ENCODE measurements at places on chromosomes 1 and 21. TPM values are rescaled to one million over a fixed set of nuclear protein-coding genes. Genes with fewer than 3 reads are reported as not detected.

DNA sequence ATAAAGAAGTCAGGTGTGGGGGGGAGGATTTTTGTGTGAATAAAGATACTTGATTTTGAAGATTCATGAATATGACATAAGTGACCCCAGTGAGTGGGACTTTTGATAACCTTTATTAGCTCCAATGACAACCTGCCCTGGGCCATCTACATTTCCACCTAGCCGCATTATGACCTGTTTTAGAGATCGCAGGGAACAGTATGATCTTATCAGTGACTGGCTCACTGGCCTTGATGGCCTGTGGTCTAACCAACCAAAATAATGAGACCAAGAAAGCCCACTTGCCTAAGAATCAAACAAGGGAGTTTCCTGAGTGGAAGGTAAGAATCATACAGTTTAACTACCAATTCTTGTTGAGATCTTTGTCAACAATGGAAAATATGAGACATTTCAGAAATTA, 1.8 kb downstream of the ELAPOR1 start:
- no peak for DNase-seq

- no peak for DNase-seq
Measured at GRCh38 chr1:17594026-17594425, 54.5 kb downstream of the ARHGEF10L start.

- no peak for DNase-seq
Measured at GRCh38 chr1:181640956-181641355, 157.6 kb downstream of the CACNA1E start.

DNA sequence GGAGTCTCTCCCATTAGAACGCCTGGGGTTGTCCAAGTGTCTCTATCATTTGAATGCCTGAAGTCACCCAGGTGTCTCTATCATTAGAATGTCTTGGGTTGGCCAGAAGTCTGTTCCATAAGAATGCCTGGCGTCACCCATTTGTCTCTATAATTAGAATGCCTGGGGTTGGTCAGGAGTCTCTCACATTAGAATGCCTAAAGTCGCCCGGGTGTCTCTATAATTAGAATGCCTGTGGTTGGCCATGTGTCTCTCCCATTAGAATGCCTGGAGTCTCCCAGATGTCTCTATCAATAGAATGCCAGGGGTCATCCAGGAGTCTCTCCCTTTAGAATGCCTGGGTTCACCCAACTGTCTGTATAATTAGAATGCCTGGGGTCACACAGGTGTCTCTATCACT, 54.5 kb downstream of the RNF187 start:
- DNase-seq: no peak

- DNase-seq: no peak
Measured at GRCh38 chr1:40650075-40650474, 15.4 kb downstream of the RIMS3 start.

PCSK9 gene
- 1.6 TPM for total RNA-seq

SELENBP1 gene
- total RNA-seq: 51.1 TPM

DNA sequence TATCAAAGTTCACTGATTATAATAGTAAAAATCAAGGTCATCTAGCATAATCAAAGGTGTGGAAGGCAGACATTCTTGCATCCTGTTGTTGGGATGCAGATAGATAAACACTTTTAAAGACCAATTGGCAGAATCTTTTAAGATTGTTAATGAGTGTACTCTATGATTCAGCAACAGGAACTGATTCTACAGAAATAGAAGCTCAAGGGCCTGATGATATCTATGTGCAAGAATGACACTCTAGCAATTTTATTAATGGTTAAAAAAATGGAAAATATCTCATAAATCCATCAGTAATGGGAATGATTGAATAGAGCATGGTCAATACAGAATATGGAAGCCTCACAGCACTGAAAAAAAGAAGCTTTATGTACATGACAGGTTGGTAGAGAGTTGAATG, 2.2 kb upstream of the ATP1A4 start:
- DNase-seq: no peak

FCRL1 gene
- not detected for total RNA-seq

DNA sequence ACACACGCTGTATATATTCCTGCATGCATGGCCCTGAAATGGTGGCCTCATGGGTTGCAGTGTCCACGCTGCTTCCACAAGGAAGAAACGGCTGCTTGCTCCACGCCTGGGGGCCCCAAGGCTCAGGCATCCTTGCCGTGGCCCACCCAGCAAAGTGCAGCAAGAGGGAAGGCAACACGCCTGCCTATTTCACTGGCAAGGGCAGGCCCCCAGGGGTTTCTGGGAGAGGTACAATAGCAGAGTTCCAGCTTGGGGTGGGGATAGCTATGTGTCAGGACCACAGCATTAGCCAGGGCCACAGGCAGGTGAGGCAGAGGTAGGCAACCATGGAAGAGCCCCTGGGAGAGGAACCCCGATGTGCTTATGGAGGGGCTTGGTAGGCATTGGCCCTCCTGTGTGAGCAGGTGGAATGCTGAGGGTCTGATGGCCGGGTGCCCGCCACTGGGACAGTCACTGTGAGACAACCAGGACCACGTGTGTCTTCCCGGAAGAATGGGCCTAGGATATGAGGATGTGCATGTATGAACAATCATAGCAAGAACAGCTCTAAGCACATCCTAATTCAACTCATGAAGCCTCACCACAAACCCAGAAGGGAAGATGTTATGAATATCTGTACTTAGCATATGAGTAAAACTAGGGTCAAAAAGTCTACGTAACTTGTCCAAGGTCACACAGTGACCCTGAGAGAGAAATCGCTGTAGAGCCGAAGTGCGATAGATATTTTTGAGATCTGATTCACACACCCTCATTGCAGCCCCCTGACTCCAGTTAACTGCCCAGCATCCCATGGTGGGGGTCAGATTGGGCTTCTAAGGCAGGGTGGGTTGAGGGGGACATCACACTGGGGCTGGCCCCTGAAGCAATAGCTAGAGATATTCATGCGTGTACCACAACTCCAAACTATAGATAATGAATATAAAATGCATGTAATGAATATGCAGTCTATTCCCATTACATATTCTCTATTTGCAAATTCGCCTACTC, 11.8 kb downstream of the TFF2 start:
- no peak for DNase-seq

HMGCS2 gene
- total RNA-seq: 1.4 TPM

DNA sequence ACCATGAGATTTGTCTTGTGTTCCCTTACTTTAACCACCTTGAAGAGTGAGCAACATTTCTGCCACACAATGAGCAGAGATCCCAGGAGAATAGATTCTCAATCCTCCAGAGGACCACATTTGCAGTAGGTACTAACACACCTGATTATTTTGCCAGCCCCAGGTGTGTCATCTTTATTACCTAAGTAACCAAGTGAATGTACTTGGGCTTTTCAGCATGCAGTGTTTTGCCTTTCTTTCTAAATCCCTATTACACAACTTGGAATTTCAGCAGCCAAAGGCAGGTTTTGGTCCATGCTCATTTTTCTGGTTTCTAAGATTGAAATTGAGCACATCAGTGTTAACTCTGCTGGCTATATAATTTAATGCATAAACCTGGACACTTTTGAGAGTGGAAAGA, 43.2 kb upstream of the ST6GALNAC5 start:
- no peak for DNase-seq

- no peak for DNase-seq
Measured at GRCh38 chr1:176903474-176903873, 261.0 kb downstream of the ASTN1 start.

CDK18 gene
- total RNA-seq: 28.7 TPM

ACOT11 gene
- 10.3 TPM for total RNA-seq

DNA sequence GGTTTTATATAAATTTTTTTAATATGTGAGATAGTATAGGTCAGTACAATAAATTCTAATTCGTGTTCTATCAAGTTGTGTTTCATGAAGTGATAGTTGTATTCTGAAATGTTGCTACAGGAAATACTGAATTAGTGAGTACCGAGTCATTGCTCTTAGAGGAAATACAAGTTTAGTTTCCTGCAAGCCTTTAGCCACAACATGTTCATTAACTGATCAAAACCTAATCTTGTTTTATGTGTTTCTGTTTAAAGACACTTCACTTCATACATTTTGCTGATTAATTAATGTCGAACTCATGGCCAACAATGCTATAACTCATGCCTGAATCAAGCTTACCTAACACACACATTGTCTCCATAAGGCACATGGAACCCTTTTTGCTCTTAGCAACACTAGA, 43.6 kb downstream of the LRRC7 start:
- no peak for DNase-seq

DNA sequence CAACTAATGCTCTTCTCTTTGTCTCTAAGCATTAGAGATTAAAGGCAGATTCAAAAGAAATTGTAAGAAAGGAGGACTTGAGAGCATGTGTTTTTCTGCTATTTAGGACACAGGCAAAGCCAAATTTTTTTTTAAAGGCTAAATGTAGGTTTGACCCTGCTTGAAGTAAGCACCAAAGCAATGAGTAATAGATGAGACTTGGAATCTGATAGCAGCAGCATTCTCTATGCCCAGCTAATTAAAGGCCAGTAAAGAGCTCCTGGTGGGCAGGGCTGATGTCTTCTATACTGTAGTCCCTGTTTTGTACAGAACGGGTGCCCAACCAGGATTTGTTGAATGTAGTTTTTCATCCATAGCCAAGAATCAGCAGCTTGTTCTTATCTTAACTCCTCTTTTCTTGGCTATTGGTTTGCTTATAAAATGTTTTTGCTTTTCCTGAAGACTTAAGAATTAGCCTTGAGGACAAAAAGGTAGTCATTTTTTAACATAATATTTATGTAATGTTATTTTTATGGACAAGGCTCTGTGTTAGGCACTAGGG, 179.6 kb downstream of the LMO4 start:
- no peak for DNase-seq

OR2T11 gene
- not detected for total RNA-seq

RNF223 gene
- total RNA-seq: 0.40 TPM

SPAG17 gene
- 2.7 TPM for total RNA-seq

- peak; percentile 54 for DNase-seq
Measured at GRCh38 chr1:107965110-107965991, at the start of gene VAV3. Gene VAV3, minus strand, starts transcription at chr1:107965180. Its CDS starts 311 bp downstream, at chr1:107964869.

DNA sequence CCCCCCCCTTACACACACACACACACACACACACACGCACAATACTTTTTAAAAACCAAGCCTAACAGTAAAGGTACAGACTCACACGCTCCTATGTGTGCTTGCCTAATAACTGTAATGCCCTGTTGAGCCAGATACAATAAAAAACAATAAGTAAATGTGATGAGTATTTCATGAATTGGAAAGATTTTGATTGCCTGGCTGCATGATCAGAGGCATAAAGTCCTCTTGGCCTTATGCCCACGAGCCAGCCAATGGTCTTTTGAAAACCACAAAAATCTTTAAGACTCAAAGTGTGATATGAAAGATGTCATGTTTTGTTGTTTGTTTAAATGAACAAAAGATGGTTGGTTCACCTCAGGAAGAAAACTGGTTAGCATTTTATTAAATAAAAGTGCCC, 441.9 kb upstream of the ZRANB2 start:
- no peak for DNase-seq

DNA sequence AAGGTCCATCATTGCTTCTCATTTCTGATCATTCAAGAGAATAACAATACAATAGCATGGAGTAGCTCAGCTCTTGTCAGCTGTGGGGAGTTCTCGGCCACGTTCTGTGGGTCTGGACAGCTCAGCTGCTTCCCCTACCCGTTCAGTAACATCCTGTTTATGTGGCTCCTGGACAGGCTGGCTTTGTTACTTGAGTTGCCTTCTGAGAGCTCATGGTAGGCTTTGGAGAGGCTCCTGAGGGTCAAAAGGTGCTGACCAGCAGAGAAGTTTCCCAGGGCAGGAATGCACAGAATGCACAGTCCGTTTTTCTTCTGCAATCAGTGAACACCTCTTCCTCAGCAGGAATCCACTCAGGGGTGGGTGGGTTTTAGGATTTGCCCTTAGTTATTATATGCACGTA, 36.0 kb downstream of the KAZN start:
- DNase-seq: no peak

GRCh38 chr1:95139039-95139438, 21.9 kb downstream of the TLCD4 start:
- DNase-seq: no peak

CATSPERE gene
- total RNA-seq: 2.2 TPM

KLHL17 gene
- total RNA-seq: 44.7 TPM

GRCh38 chr21:34526618-34527290, 14.7 kb upstream of the KCNE1 start:
- DNase-seq: peak; percentile 62

GRCh38 chr1:37306871-37307270, 167.5 kb upstream of the ZC3H12A start:
- no peak for DNase-seq

GRCh38 chr1:14896381-14897079, 257.0 kb upstream of the TMEM51 start:
- DNase-seq: no peak

RPTN gene
- total RNA-seq: not detected

SPATA21 gene
- total RNA-seq: not detected

SYDE2 gene
- 42.4 TPM for total RNA-seq

- no peak for DNase-seq
Measured at GRCh38 chr21:29201186-29201585, 70.7 kb downstream of the MAP3K7CL start.

DNA sequence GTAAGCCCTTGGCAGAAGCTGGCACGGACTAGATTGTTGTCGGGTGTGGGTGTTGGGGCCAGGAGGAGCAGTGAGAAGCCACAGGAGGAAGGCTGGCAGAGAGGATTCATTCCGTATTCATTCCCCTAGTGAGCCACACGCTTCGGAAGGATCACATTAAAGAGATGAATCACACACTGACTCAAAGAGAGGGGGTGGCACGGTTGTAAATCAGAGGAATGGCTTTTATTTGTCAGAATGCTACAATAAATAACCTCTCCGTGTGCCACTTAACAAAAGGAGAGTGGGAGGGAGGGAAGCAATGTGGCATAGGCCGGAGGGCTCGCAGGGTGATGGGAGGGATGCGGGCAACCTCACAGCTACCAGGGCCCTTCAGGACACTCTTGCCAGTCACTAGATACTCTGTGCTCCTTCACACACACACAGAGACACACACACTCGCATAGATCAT, 135.5 kb downstream of the HIVEP3 start:
- no peak for DNase-seq

CADM3 gene
- total RNA-seq: 2.9 TPM

- DNase-seq: no peak
Measured at GRCh38 chr1:25109531-25109951, 122.8 kb downstream of the SYF2 start.

DNA sequence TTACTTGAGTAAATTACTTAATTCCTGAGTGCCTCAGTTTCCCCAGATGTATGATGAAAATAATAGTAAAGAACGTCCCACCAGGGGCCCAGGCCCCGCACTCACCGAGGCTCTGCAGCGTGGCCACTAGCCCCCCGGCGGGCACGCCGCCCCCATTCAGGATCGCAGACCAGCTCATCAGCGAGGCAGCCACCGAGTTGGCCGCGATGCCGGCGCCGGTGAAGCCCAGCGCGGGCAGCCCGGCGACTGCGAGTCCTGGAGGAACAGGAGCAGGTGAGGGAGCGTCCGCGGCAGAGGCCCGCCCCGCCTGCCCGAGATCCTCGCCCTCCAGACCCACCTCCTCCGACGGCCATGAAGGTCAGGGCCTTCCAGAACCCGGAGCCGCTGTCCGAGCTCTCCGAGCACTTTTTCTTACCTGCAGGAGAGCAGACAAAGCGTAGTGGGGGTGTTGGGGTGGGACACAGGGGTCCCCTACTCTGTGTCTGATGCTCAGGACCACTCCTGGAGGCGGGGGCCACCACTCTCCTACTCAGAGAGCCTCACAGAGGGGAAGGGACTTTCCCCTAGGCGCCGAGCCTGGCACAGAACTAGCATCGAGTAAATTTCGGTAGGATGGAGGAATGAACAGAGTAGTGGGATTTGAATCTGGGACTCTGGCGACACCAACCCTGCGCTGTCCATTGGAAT, 3.7 kb downstream of the IFI6 start:
- no peak for DNase-seq

OR2G2 gene
- not detected for total RNA-seq

GRCh38 chr1:30714025-30714424, 9.4 kb downstream of the MATN1 start:
- DNase-seq: no peak

C1orf50 gene
- total RNA-seq: 10.4 TPM

GRCh38 chr1:162740755-162741154, 49.7 kb upstream of the HSD17B7 start:
- DNase-seq: no peak
